ENCODE measurements at places on chromosomes 7 and 10.

DNA sequence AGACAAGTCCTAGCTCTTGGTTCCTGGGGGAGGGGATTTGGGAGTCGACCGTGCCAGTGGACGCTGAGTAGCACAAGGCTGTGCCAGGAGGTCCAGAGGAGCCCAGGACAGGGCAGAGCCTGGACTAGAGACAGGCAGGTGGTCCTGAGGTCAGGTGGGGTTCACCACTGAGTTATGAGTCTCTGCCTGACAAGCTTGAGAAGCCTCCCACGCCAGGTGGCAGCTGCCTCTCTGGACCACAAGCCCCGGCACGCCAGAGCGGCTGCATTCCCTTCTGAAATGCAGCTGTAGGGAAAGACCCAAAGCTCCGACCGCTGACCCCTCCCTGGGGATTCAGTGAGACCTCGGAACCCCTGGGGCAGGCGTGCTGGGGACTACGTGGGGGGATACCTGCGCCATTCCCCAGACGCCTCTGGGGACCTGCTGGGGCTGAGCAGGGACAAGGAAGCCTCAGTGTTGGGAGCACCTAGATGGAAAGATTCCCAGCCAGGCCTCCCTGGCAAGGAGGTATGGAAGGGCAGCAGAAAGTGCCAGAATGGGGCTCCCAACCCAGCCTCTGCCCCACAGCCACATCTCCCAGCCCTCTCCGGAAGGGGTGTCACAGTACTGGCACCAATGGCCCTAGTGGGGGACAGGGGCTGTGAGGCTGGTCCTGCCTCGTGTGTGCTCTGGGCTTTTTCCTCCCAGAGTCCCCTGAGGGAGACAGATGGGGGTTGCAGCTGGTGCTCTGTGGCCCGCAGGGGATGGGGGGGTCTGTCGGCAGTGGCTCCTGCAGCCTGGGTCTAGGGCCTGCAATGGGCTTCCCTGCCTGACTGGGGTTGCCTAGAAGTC lies 29.0 kb downstream of the PDGFA start:
- DNase-seq, result no peak

DNA sequence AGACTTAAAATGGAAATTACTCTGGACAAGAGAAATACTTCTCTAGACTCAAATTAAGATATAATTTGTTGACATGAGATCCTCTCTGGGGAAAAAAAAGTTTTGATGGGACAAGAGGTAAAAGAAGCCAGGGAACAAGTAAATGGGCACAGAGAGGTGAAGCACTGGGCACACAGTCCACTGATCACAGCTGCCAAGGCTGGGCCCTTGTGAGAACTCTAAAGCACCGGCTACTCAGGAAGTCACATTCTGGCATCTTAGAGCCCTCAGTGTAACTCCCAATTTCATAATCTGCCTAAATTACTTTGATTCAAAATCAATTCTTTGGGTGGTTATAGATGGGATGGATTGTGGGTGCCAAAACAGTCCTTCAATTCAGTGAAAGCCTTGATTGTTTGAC lies 123.2 kb upstream of the CACNA2D1 start:
- DNase-seq, result no peak

- no peak for DNase-seq
Observed at GRCh38 chr10:90051474-90051873, 350.1 kb downstream of the KIF20B start.

DNA sequence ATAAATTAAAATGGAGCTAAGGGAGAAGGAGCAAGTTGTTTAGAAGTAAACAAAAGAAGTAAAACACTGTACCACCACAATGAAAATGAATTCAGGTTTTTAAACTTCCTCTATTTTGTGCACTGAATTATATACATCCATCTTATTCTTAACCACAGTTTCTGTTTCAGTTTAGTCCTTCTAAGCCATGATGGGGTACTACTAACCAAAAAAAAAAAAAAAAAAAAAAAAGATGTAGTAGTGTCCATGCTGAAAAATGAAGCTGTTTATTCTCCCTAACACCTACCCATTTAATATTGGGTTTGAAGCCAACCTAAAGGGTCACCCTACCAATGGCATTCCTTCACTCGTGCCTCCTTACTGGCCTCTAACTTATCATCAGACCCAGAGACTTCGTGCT lies 3.4 kb upstream of the BMPR1A start:
- DNase-seq, result no peak

GRCh38 chr10:86411281-86411841 lies 44.8 kb upstream of the GRID1 start:
- DNase-seq, result no peak

GRCh38 chr10:71581376-71581775 lies 138.2 kb downstream of the C10orf105 start:
- no peak for DNase-seq

- no peak for DNase-seq
Observed at GRCh38 chr7:18993933-18994668, 123.3 kb downstream of the TWIST1 start.
